ENCODE measurements at places on chromosomes 6 and 20.
A peak's percentile ranks its signal among the peaks of the same experiment; 100 is the strongest.

- H3K4me3 ChIP-seq, result no peak overlapping the region
- H3K27me3 ChIP-seq, result no peaks in the 10 kb centered on the region
- H3K27ac ChIP-seq, result no peak overlapping the region
- no peaks in the 10 kb centered on the region for H3K36me3 ChIP-seq
Measured at GRCh38 chr6:119303164-119303887, 46.2 kb downstream of the MAN1A1 start.

GRCh38 chr20:33137195-33137594, 30.8 kb upstream of the BPIFA2 start:
- no peaks in the 10 kb centered on the region for H3K36me3 ChIP-seq
- H3K27ac ChIP-seq, result no peak overlapping the region
- no peak for DNase-seq
- H3K4me3 ChIP-seq, result no peak overlapping the region
- no peaks in the 10 kb centered on the region for H3K4me1 ChIP-seq

DNA sequence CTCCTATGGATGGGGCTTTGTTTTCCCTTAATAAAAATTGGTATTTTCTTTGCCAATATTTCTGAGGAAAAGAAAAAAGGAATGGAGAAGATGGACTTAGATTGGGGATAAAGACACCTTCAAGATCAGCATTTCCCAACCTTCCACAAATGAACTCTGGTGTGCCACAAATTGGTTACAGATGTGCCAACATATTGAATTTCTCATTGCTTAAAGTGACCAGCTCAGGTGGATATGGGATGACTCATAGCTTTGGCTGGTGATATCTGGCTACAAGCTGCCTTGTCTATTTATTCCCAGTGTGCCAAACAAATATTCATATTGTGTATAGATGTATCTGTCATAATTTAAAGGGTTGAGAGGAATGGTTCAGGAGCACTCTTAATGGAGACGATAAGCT, 32.5 kb downstream of the THEMIS start:
- H3K4me1 ChIP-seq, result no peaks in the 10 kb centered on the region
- no peaks in the 10 kb centered on the region for H3K27me3 ChIP-seq
- no peak for DNase-seq
- no peaks in the 10 kb centered on the region for H3K36me3 ChIP-seq
- no peak overlapping the region for H3K27ac ChIP-seq

- DNase-seq, result no peak
- no peaks in the 10 kb centered on the region for H3K27me3 ChIP-seq
- H3K4me1 ChIP-seq, result no peaks in the 10 kb centered on the region
- no peak overlapping the region for H3K27ac ChIP-seq
- no peak overlapping the region for H3K4me3 ChIP-seq
Measured at GRCh38 chr6:25872814-25873213, 1.2 kb downstream of the SLC17A3 start.

GRCh38 chr6:44512868-44513741, 125.6 kb downstream of the CDC5L start:
- H3K4me1 ChIP-seq, result no peaks in the 10 kb centered on the region
- H3K27me3 ChIP-seq, result no peaks in the 10 kb centered on the region
- H3K4me3 ChIP-seq, result no peak overlapping the region
- H3K36me3 ChIP-seq, result no peaks in the 10 kb centered on the region
- DNase-seq, result peak; percentile 55

DNA sequence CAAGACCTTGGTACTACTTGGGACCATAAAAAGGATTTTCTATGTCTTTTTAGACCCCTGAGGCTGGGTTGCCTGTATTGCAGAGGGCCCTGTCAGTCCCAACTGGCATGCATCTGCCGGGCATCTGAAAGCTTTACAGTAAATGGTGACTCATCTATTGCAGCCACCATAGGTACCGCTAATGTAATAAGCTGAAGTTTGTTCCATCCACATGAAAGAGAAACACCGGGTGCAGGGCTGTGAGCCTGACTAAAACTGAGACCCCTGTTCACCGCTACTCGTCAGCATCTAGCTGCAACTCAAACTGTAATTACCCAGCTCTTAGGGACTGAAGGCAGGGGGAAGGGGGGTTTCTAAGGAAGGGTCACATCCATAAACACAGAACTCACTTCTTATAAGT, 49.5 kb downstream of the TRERF1 start:
- no peak for DNase-seq
- no peaks in the 10 kb centered on the region for H3K27me3 ChIP-seq
- H3K4me3 ChIP-seq, result no peak overlapping the region
- no peak overlapping the region for H3K27ac ChIP-seq
- H3K4me1 ChIP-seq, result 0 out of 2 replicates have a peak, but pooled peaks cover 4% of the 10 kb centered on the region
- H3K36me3 ChIP-seq, result no peaks in the 10 kb centered on the region

GRCh38 chr20:46509523-46509922, 3.8 kb downstream of the ZNF334 start:
- peaks cover 31% of the 10 kb centered on the region for H3K4me1 ChIP-seq
- no peaks in the 10 kb centered on the region for H3K27me3 ChIP-seq
- DNase-seq, result no peak
- no peak overlapping the region for H3K27ac ChIP-seq
- no peak overlapping the region for H3K4me3 ChIP-seq

- peak overlapping the region; percentile 25 for H3K27ac ChIP-seq
- H3K27me3 ChIP-seq, result no peaks in the 10 kb centered on the region
- no peaks in the 10 kb centered on the region for H3K36me3 ChIP-seq
- no peak for DNase-seq
- peak overlapping the region; percentile 96 for H3K4me3 ChIP-seq
Measured at GRCh38 chr20:36572701-36573102, 695 bp upstream of the TGIF2 start.

GRCh38 chr20:20780127-20780824, 67.8 kb upstream of the RALGAPA2 start:
- no peaks in the 10 kb centered on the region for H3K4me1 ChIP-seq
- H3K36me3 ChIP-seq, result no peaks in the 10 kb centered on the region
- H3K27me3 ChIP-seq, result no peaks in the 10 kb centered on the region
- H3K27ac ChIP-seq, result no peak overlapping the region
- peak; percentile 17 for DNase-seq

DNA sequence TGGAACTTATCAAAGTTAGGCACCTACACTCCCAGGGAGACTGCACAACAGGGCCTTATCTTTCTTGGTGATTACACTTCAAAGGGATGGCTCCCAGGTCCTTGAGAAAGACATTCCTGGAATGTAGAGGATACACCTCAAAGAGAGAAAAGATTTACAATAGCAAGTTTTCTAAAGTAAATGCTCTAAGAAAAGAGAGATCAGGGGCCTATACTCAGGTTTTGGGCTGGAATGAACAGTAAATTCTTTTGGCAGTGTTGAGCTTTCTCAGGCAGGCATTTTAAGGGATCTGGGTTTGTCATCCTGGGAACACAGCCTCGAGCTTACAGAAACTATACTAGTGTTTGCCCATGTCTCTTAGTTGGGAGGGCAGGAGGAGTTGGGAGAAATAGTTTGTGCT, 31.7 kb upstream of the ME1 start:
- H3K4me3 ChIP-seq, result no peak overlapping the region
- no peak for DNase-seq
- no peaks in the 10 kb centered on the region for H3K27me3 ChIP-seq
- H3K27ac ChIP-seq, result no peak overlapping the region
- no peaks in the 10 kb centered on the region for H3K4me1 ChIP-seq

GRCh38 chr20:32749914-32750637, 6.8 kb upstream of the COMMD7 start:
- H3K27ac ChIP-seq, result no peak overlapping the region
- H3K36me3 ChIP-seq, result no peaks in the 10 kb centered on the region
- H3K4me1 ChIP-seq, result no peaks in the 10 kb centered on the region
- no peak overlapping the region for H3K4me3 ChIP-seq
- no peak for DNase-seq

GRCh38 chr6:160792708-160793107, 90.7 kb downstream of the PLG start:
- H3K4me1 ChIP-seq, result peaks cover 4% of the 10 kb centered on the region
- no peak overlapping the region for H3K27ac ChIP-seq
- no peaks in the 10 kb centered on the region for H3K36me3 ChIP-seq
- no peak overlapping the region for H3K4me3 ChIP-seq
- DNase-seq, result peak; percentile 76

DNA sequence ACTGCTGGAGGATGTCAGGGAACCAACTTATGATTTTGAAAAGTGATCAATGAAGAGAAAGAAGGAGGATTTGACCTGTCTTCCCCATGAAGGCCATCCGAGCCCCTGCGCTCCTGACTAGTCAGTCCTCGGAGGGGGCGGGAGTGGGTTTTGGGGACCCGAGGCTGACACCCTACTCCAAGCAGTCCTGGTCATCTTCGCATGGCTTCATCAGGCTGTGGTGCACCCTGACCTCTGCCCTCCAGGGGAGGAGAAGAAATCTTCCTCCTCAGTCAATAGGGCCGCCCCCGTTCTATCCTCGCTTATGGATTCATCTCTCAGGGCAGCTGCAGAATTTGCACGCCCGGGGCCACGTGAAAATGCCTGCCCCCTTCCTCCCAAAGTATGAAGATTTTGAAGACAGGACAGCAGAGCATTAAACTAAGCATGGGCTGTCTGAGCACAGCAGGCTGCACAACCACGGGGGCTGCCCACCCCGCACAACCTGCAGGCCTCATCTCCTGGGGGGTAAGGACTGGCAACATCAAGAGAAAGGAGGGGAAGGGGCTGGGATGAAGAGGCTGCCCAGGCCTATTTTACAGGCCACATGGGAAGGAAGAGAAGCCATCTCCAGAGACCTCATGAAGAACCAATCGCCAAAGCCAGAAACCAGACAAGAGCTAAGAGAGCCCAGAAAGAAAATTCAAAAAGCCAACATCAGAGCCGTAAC, 138.1 kb upstream of the PHACTR3 start:
- H3K4me1 ChIP-seq, result no peaks in the 10 kb centered on the region
- peaks cover 27% of the 10 kb centered on the region for H3K27me3 ChIP-seq
- DNase-seq, result no peak
- H3K27ac ChIP-seq, result no peak overlapping the region
- H3K36me3 ChIP-seq, result no peaks in the 10 kb centered on the region

DNA sequence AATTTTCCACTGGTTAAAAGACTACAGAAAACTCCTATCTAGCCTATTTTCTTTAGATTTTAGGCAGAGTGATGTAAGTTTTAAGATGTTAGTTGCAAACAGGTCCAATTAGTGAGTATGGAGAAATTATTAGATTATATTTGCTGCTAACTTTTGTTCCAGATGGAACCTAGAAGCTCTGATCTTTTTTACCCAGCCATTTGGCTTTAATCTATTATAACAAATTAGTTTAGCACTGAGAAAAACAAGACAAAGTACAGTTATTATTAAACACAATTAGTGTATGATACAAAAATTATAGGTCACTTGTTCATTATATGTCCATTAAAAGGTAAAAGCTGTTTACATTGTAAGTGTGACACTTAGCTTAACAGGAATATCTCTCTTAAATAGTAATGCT, 2.5 kb downstream of the FAM162B start:
- H3K27me3 ChIP-seq, result no peaks in the 10 kb centered on the region
- DNase-seq, result no peak
- H3K27ac ChIP-seq, result no peak overlapping the region
- no peaks in the 10 kb centered on the region for H3K36me3 ChIP-seq

DNA sequence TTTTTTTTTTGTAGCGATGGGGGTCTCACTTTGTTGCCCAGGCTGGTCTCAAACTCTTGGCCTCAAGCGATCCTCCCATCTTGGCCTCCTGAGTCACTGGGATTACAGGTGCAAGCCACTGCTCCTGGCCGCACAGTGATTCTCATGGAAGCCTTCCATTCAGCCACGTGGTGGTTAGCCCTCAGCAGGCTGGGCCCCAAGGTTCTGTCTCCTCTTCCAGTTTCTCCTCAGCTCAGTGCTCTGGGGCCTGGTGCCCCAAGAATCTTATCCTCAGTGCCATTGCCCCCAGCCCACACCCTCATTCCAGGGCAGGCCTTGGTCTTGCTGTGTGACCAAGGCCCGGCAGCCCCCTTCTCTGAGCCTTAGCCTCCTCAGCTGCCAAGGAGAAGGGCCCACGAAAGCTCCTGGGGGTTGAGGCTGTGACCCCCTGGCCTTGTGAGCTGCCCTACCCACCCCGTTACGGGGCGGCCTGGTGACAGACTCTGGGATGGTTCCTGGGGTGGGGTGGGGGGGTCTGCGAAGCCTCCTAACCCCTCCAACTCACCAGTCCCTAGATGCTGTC, 16.4 kb downstream of the SRC start:
- H3K36me3 ChIP-seq, result peaks cover 10% of the 10 kb centered on the region
- no peak overlapping the region for H3K4me3 ChIP-seq
- peaks cover 24% of the 10 kb centered on the region for H3K4me1 ChIP-seq

DNA sequence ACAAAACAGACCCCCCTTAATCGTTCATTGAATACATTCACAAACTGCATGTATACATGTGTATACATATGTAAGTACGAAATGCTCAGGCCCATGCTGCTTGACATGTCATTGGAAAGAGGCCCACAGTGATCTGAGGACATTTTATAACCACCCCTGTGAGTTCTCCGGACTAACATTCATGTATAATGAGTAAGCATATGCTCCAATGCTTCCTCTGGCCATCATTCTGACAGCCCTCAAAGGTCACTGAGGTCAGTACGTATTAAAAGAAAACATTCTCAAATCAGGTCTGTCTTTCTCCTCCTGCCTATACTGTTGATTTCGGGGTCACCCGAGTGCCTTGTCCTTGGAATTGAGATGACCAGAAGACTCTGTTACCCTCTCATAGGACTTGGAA, 54.9 kb downstream of the TENT5A start:
- no peaks in the 10 kb centered on the region for H3K27me3 ChIP-seq
- H3K4me3 ChIP-seq, result no peak overlapping the region
- no peaks in the 10 kb centered on the region for H3K36me3 ChIP-seq
- H3K27ac ChIP-seq, result peak overlapping the region; percentile 61
- peaks cover 20% of the 10 kb centered on the region for H3K4me1 ChIP-seq

DNA sequence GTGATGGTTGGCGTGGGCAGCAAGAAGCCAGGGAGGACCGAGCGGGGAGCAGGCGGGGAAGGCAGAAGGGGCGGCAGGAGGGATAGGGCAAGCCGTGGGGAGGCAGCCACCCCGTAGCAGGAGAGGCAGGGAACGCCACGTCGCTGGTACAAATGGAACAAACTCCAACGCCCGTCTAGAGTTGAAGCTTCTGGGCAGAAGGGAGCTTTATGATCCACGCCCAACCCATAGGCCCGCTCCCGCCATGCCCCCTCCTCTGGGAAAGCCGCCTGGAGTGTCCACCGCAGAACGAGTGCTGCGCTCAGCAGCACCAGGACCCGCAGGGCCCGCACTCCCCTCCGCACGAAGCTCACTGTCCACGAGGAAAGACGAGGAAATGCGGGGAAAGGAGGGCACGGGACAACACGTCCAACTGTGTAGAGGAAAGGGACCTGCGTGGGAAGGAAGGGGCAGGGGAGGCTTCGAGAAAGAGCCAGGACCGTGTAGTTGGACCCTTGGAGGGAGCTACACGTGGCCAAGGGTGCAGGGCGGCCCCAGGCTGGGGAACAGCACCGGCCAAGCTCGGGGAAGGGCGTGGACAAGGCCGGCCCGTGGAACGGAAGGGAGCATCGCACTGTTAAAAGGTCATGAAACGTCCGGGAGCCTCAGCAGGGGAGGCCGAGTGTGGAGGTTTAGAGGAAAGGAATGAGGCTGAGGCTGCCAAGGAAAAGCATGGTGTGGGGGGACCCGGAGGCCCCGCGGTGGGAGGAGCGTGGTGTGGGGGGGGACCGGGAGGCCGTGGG, 204.0 kb downstream of the DLL1 start:
- H3K4me1 ChIP-seq, result no peaks in the 10 kb centered on the region
- H3K27ac ChIP-seq, result no peak overlapping the region
- H3K4me3 ChIP-seq, result no peak overlapping the region
- DNase-seq, result no peak

GRCh38 chr20:49899541-49900383, 15.6 kb downstream of the SPATA2 start:
- DNase-seq, result no peak
- peaks cover 4% of the 10 kb centered on the region for H3K4me1 ChIP-seq
- H3K27ac ChIP-seq, result no peak overlapping the region
- no peaks in the 10 kb centered on the region for H3K27me3 ChIP-seq
- no peak overlapping the region for H3K4me3 ChIP-seq

Measured in SJCRH30 (cell line).